ENCODE measurements at places on chromosomes 3 and 15. TPM values are rescaled to one million over a fixed set of nuclear protein-coding genes. Genes with fewer than 3 reads are reported as not detected.
A peak's percentile ranks its signal among the peaks of the same experiment; 100 is the strongest.

Gene SERINC4
- total RNA-seq: 0.18 TPM

Gene IL17RC
- total RNA-seq: 31.7 TPM

Gene CHST13
- 2.7 TPM for total RNA-seq

Gene ZNF860
- 2.6 TPM for total RNA-seq

Gene PIK3R4
- total RNA-seq: 28.3 TPM

Gene EEFSEC
- total RNA-seq: 20.1 TPM

DNA sequence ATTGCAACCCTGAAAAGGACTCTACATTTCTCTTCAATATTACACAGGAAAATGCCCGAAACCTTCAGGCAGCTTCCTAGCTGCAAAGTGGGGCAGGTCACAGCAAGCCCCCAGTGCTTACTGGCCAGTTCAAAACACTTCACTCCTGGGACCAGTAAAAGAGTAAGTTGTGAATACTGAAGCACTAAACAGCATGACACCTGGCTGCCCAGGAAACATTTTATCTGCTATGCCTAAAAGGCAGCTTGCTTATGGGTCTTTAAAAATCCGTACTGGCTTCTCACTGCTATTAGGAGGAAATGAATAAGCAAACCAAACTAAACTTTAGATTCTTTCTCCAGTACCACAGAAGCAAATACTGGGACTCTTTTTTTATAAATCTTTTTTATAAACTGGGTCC lies 457.9 kb upstream of the ALCAM start:
- no peaks in the 10 kb centered on the region for H3K36me3 ChIP-seq
- H3K27me3 ChIP-seq: no peaks in the 10 kb centered on the region
- DNase-seq: no peak
- no peaks in the 10 kb centered on the region for H3K4me1 ChIP-seq
- H3K4me3 ChIP-seq: no peak overlapping the region

DNA sequence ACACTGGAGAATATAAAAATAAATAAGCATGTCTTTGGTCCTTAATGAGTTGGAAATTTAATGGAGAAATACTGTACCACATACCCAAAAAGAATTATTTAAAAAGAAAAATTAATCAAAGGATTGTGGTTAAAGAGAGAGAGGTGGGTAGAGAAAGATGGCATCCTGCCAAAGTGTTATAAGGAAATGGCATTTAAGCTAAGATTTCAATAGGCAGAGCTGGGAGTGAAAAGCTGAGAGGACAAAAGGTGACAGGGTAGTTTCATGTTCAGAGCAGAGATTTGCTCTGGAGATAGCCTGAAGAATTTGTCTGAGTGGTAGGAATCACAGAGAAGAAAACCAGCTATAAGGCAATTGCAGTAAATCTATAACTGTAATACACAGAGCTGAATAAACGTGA lies 181.0 kb downstream of the SI start:
- peak; percentile 13 for DNase-seq
- H3K27me3 ChIP-seq: no peaks in the 10 kb centered on the region
- no peaks in the 10 kb centered on the region for H3K36me3 ChIP-seq
- H3K27ac ChIP-seq: no peak overlapping the region
- no peaks in the 10 kb centered on the region for H3K4me1 ChIP-seq

- no peaks in the 10 kb centered on the region for H3K36me3 ChIP-seq
- H3K4me1 ChIP-seq: no peaks in the 10 kb centered on the region
- no peak for DNase-seq
These were observed 265.0 kb upstream of the SOX2 start for GRCh38 chr3:181446741-181447140.

- DNase-seq: no peak
- H3K27me3 ChIP-seq: no peaks in the 10 kb centered on the region
- H3K4me3 ChIP-seq: no peak overlapping the region
- peaks cover 48% of the 10 kb centered on the region for H3K36me3 ChIP-seq
These were observed 40.5 kb downstream of the SEMA3G start for GRCh38 chr3:52404391-52404790.

DNA sequence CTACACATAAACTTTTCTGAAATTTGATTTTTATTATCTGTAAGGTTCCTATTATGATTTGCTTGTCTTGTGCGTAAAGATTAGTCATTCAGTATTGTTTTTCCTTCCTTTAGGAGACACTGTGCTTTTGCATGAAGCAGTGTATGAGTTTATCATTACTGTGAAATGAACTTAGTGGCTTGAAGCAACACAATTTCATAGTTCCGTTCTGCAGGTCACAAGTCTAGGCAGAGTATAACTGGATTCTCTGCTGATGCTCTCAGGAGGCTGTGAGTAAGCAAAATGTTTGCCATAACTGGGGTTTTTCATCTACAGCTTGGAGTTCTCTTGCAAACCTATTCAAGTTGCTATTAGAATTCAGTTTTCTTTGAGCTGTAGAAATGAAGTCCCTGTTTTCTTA lies 1136.1 kb downstream of the OTOL1 start:
- H3K4me3 ChIP-seq: no peak overlapping the region
- no peaks in the 10 kb centered on the region for H3K27me3 ChIP-seq
- DNase-seq: no peak
- no peaks in the 10 kb centered on the region for H3K36me3 ChIP-seq
- no peaks in the 10 kb centered on the region for H3K4me1 ChIP-seq

DNA sequence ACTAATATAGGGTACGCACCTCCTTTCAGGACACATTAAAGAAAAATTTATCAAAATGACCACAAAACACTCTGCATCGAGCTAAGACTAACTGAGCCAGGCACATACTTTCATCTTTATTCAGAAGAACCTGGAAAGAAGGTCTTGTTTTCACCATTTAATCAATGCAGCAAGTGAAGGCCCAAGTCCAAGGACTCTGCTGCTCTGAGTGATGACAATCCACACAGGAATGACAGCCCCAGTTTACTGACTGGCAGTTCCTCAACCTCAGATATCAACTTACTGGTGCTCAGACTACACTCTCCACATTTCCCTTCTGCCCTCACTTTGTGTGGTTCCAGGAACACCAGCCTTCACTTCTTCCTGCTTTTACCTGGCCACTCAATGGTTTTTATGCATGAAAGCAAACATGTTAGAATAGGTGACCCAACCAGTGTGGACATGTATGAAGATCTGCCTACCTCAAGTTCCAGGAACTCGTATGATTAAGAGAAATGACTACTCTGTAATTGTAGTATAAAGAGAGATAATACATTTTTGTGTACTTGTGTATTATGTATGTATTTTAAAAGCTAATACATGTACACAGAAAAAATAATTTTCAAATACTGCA lies 29.1 kb upstream of the RASA2 start:
- peaks cover 3% of the 10 kb centered on the region for H3K4me1 ChIP-seq
- no peaks in the 10 kb centered on the region for H3K36me3 ChIP-seq

GRCh38 chr3:153289334-153289808 lies 127.3 kb downstream of the RAP2B start:
- peaks cover 11% of the 10 kb centered on the region for H3K4me1 ChIP-seq
- H3K36me3 ChIP-seq: no peaks in the 10 kb centered on the region
- no peak overlapping the region for H3K4me3 ChIP-seq
- no peak overlapping the region for H3K27ac ChIP-seq
- no peaks in the 10 kb centered on the region for H3K27me3 ChIP-seq
- no peak for DNase-seq

- no peaks in the 10 kb centered on the region for H3K27me3 ChIP-seq
- H3K4me3 ChIP-seq: no peak overlapping the region
- no peaks in the 10 kb centered on the region for H3K36me3 ChIP-seq
- peaks cover 9% of the 10 kb centered on the region for H3K4me1 ChIP-seq
These were observed 52.6 kb upstream of the MYO5C start for GRCh38 chr15:52348056-52348745.

DNA sequence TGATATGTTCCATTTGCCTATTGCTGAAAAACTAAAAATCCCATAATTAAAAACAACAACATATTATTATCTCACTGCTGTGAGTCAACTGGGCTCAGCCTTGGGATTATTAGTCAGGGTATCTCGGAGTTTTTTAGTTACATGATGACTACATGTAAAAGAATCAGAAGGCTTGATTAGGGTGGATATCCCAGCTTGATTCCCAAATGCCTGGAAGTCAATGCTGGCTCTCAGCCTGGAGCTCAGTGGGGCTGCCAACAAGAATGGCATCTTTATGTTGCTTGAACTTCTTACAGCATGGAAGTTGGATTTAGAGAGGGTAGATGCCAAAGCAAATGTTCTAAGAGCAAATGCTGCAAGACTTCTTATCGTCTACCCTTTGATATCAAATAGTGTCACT lies 278.5 kb downstream of the PLOD2 start:
- no peak for DNase-seq
- no peaks in the 10 kb centered on the region for H3K36me3 ChIP-seq
- no peak overlapping the region for H3K4me3 ChIP-seq
- H3K4me1 ChIP-seq: no peaks in the 10 kb centered on the region

- H3K4me1 ChIP-seq: no peaks in the 10 kb centered on the region
- H3K4me3 ChIP-seq: no peak overlapping the region
- no peaks in the 10 kb centered on the region for H3K27me3 ChIP-seq
- no peak overlapping the region for H3K27ac ChIP-seq
- DNase-seq: no peak
These were observed 843.6 kb upstream of the ALCAM start for GRCh38 chr3:104523136-104523535.

GRCh38 chr15:86165265-86166211 lies 85.9 kb downstream of the AGBL1 start:
- no peak overlapping the region for H3K4me3 ChIP-seq
- no peak overlapping the region for H3K27ac ChIP-seq
- H3K27me3 ChIP-seq: peaks cover 2% of the 10 kb centered on the region
- peak; percentile 12 for DNase-seq
- no peaks in the 10 kb centered on the region for H3K36me3 ChIP-seq

DNA sequence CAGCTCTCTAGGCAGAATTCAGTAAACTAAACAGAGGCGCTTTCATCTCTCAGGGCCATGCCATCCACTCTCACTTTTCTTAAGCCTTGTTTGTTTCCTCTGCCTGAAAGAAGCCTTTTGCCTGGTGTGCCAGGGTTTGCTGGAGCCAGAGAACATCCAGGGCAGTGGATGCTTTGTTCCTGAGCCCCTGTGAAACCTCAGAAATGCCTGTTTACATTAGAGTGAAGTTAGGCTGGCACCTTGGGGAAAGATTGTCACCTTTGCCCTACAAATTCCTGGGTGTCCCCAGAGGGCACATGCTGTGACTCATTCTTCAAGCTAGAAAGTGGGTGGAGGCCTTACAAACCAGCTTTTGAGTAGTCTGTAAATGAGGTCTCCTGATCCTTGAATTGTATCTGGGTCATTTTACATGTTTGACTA lies 10.7 kb upstream of the TRAK1 start:
- H3K4me3 ChIP-seq: no peak overlapping the region
- peaks cover 31% of the 10 kb centered on the region for H3K4me1 ChIP-seq
- no peaks in the 10 kb centered on the region for H3K36me3 ChIP-seq

GRCh38 chr15:81091889-81092558 lies 42.0 kb upstream of the CFAP161 start:
- no peak overlapping the region for H3K4me3 ChIP-seq
- no peaks in the 10 kb centered on the region for H3K27me3 ChIP-seq
- peak overlapping the region; percentile 17 for H3K27ac ChIP-seq
- peak; percentile 50 for DNase-seq

- no peak overlapping the region for H3K4me3 ChIP-seq
- no peak for DNase-seq
- H3K4me1 ChIP-seq: no peaks in the 10 kb centered on the region
- H3K36me3 ChIP-seq: no peaks in the 10 kb centered on the region
- H3K27ac ChIP-seq: no peak overlapping the region
- H3K27me3 ChIP-seq: peaks cover 5% of the 10 kb centered on the region
These were observed 88.1 kb downstream of the MDFIC2 start for GRCh38 chr3:70224337-70224736.
